ENCODE measurements at places on chromosomes 1 and 21. TPM values are rescaled to one million over a fixed set of nuclear protein-coding genes. Genes with fewer than 3 reads are reported as not detected.

The RNU1-4 gene
- polyA plus RNA-seq = 1.5 TPM

The LCE4A gene
- polyA plus RNA-seq = not detected

The GBP4 gene
- 12.9 TPM for polyA plus RNA-seq

The NR1I3 gene
- polyA plus RNA-seq = 1.3 TPM

The MAGI3 gene
- 29.9 TPM for polyA plus RNA-seq

The HCN3 gene
- polyA plus RNA-seq = 11.7 TPM

The BOLA1 gene
- polyA plus RNA-seq = 20.1 TPM

The PRR9 gene
- not detected for polyA plus RNA-seq

The KIF14 gene
- 4.7 TPM for polyA plus RNA-seq

DNA sequence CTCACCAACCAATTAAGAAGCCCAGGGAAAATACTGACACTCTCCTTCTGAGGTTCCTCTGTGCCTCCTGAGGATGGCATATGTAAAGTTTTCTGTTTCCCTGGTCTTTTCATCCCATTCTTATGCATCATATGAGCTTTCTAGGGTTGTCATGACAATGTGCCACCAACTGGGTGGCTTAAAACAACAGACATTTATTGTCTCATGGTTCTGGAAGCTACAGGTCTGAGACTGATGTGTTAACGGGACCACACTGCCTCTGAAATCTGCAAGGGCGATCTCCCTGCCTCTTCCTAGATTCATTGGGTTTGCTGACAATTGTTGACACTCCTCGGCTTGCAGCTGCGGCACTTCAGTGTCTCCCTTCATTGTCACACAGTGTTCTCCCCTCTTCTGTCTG, 308.4 kb downstream of the RGS7 start:
- no peak for DNase-seq

GRCh38 chr1:62621907-62622306, 24.6 kb downstream of the ANGPTL3 start:
- DNase-seq = no peak

DNA sequence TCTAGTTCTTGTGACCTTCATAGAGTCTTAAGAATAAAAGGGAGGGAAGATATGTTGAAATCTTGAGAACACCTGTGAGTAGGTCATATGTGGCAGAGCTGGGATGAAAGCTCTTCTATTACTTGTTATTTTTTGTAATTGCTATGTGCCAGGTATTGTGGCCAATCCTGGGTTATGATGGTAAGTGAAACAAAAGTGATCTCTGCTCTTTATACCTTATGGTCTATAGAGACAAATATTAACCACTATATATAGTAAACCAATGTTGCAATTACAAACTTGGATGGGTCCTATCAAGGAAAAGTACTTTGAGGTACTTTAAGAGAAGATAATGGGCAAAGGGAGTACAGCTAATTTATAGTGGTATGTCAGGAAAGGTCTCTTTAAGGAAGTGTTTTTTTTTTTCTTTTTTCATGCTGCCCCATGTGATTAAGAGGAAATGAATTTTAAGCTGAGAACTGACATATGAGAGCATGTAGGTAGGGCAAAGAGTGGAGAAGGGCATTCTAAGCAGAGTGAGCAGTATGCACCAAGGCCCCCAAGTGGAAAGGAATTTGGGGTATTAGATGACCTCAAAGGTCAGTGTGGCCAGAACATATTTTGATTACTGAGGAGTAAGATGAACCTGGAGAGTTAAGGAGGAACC, 43.3 kb downstream of the POU2F1 start:
- DNase-seq = no peak

DNA sequence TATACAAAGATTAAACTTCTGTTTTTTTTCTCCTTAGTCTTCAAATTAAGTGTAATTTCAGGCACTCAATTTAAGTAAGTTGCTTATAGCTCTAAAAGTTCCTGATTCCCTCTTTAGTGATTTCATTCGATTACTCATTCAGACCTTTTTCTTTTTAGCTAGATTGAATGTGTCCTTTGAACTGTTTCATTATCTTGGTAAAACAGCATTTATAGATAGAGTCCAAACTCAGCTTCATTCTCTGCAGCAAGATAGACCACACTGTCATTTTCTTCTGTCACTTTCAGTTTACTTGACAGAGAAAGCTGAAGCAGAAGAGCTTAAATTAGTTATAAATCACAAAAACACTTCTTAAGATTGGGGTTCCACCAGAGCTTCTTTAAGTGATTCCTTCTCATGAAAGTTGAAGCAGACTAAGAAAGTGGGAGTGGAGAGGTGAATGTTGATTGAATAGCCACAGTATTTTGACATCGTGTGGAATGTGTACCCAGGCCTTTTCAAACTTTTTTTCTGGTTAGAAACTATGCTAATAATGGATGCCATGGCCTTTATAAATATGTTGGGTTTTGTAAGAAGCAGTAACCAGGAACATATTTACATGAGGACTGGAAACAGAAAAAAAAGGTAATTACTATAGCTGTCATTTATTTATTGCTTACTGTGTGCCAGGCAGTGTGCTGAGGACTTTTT, 52.2 kb downstream of the ZBTB40 start:
- DNase-seq = peak; percentile 32

- DNase-seq = no peak
Observed at GRCh38 chr1:172320733-172321132, 99.8 kb upstream of the C1orf105 start.

DNA sequence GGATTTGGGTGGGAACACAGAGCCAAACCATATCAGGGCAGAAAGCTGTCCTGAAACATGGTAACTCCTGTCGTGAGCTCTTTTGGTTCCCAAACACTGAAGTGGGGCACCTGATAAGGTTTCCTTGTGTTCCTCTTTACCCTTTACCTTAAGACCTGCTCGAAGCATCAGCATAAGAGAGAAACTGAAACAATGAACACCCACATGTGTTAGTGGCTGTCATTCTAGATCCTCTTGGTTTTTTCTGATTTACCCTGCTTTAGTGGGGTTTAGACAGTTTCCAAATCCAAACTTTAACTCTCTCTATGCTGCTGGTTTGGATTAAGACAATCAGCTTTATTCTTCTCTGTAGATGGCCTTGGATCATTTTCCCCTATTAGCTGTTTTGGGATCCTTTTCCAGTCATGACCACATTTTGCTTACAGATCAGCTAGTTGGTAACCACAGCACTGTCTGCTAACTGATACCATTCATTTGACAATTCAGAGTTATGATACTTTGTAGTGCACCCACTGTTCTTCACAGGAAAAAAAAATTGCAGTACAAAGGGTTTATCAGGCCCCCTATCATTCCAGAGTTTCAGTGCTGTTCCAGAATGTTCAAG, 975 bp upstream of the MNDA start:
- DNase-seq = no peak

GRCh38 chr1:107357376-107357775, 216.5 kb downstream of the NTNG1 start:
- no peak for DNase-seq

DNA sequence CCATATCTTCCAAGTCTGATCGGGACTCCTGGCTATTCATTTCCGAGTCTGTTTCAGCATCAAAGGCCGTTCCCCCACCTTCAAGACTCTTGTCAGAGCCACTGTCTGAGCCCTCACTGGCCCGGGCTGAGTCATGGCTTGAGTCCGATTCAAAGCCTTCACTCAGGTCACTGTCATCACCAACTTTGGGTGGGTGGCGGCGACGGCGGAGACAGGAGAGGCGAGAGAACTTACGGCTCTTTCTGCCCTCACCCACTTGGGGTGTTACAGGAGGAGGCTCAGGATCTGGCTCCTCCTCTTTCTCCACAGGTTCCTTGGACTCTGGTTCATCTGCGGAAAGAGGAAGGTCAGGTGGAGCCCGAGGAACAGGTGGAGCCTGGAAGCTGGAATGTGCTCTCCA, 16.6 kb downstream of the SMG5 start:
- DNase-seq = no peak

DNA sequence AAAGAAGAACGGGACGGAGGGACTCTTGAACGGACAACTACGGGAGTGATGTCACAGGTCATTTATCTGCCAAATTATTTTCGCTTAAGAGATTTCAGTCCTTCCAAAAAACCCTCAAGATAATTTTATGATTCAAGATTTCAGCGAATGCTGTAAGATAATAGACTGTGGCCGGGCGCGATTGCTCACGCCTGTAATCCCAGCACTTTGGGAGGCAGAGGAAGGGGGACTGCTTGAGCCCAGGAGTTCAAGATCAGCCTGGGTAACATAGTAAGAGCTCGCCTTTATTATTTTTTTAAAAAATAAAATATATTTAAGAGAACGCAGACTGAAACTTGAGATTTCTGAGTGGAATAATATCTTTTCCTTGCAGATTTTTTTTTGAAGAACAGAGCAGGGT, 609 bp downstream of the RWDD2B start:
- DNase-seq = no peak

- peak; percentile 71 for DNase-seq
Observed at GRCh38 chr21:38140207-38140903, 116.4 kb upstream of the KCNJ15 start.

GRCh38 chr21:29342363-29342957, 43.7 kb downstream of the BACH1 start:
- DNase-seq = peak; percentile 28

DNA sequence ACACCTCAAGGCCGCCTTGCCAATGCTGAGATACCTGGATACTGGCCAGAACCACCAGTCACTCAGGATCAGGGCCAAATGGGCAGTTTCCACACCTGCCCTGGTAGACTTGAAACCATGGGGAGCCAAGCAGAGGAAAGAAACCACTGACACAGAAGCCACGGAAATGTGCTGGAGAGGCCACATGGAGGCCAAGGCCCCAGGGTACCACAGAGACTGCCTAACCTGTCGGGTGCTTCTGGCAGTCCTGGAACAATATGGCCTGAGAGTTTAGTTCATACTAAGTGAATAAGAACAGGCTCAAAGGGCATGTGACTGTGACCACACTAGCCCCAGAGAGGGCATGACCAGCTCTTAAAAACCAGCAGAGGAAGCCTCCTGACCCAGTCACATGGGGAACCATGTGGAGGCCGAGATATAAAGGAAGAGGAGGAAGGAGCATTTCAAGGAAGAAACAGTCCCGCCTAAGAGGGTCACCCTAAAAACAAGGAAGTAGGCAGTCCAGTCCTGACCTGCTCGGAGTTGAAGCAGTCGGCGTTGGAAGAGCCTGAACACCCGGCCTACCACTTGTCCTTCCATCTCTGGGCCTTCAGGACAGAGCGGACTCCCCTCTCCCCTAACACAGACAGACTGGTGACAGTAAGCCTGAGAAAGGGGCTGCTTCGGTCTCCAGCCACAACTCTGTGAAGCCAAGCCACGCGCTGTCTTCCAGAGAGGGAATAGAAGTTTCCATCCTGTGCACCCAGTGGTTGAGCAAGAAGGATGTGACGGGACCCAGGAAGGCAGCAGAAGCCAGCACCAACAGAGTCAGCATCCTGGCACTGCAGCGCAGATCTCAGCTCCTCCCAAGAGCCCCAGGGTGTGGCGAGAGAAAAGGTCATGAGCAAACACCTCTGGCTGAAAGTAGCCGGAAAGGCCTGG, at the start of gene DENND2D:
Gene DENND2D (minus strand): TSS at position 766 of the 921 bp plus-strand sequence. CDS start 187 bp downstream, at position 579.
- DNase-seq = no peak

- no peak for DNase-seq
Observed at GRCh38 chr1:22157359-22157966, 14.6 kb upstream of the WNT4 start.

GRCh38 chr21:42092771-42093170, 21.7 kb downstream of the UMODL1 start:
- no peak for DNase-seq

- no peak for DNase-seq
Observed at GRCh38 chr1:169100651-169101088, 5.8 kb upstream of the ATP1B1 start.

DNA sequence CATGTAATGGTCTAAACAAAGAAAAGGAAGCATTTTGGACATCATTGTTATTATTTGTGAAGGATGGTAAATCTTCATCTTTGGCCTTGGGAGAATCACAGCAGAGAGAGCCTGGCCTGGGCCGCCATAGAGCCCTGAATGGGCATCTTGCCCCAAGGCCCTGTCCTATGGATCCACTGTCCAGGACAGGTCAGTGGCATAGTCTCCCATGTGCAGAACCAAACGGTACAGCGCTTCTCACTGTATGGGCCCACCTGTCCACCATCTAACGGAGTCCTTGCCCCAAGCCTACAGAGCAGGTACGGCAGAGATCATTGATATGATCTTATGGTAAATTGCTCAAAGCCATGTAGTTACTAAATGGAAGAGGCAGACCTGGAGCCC, 185.7 kb downstream of the FOXD2 start:
- no peak for DNase-seq

DNA sequence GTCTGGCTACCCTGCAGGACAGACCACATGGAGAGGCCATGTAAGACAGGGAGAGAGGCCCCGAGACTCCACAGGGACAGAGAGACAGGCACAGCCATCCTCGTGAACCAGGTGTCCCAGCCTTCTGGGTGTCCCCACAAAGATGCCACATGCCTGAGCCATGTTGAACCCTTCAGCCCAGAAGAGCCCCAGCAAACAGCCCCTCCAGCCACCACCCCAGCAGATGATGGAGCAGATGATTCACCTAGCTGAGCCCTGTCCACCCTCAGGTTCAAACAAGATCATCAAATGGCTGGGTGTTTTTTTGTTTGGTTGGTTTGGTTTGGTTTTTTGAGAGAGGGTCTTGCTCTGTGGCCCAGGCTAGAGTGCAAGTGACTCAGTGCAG, 78.7 kb downstream of the DHRS3 start:
- DNase-seq = peak; percentile 18

- DNase-seq = no peak
Observed at GRCh38 chr1:193312432-193312831, 126.0 kb upstream of the B3GALT2 start.

- DNase-seq = peak; percentile 89
Observed at GRCh38 chr1:19715334-19716203, 50.9 kb downstream of the HTR6 start.

DNA sequence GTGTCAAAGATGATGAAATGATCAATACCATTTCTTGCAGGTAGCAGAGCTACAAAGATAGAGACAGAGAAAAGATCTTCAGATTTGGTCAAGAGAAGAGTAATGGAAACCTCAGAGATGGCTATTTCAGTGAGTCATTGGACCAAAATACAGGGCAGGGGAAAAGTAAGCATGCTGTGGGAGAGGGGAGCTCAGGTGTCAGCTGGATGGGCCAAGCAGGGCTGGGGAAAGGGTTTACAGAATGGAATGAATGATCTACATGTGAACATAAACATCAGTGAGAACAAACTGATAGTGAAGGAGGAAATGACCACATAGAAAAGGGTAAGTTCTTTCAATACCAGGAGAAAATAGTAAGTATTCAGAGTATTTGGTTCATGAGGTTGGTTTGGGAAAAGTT, 61.4 kb upstream of the CNN3 start:
- no peak for DNase-seq
